NCI-H2081 treated with DMSO at 0.1 percent for 48 hours (cell line): ENCODE measurements at places on chromosomes 2 and 18.

GRCh38 chr18:74388227-74388626 is 68.9 kb downstream of the DIPK1C start:
- DNase-seq: no peak

DNA sequence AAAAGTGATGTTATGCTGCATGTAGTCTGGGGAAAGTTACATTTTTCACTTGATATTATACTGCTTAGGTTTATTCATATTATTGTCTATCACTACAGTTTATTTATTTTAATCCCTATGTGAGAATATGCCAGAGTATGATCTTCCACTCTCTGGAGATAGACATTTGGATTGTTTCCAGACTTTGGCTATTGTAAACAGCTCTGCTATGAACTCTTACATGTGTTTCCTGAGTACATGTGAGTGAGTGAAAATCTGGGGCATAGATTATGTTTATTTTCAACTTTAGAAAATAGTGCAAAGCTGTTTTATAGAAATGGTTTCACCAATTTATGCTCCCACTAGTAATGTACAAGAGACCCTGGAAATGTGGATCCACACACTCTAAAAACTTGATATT is 49.0 kb upstream of the EPAS1 start:
- no peak for DNase-seq

DNA sequence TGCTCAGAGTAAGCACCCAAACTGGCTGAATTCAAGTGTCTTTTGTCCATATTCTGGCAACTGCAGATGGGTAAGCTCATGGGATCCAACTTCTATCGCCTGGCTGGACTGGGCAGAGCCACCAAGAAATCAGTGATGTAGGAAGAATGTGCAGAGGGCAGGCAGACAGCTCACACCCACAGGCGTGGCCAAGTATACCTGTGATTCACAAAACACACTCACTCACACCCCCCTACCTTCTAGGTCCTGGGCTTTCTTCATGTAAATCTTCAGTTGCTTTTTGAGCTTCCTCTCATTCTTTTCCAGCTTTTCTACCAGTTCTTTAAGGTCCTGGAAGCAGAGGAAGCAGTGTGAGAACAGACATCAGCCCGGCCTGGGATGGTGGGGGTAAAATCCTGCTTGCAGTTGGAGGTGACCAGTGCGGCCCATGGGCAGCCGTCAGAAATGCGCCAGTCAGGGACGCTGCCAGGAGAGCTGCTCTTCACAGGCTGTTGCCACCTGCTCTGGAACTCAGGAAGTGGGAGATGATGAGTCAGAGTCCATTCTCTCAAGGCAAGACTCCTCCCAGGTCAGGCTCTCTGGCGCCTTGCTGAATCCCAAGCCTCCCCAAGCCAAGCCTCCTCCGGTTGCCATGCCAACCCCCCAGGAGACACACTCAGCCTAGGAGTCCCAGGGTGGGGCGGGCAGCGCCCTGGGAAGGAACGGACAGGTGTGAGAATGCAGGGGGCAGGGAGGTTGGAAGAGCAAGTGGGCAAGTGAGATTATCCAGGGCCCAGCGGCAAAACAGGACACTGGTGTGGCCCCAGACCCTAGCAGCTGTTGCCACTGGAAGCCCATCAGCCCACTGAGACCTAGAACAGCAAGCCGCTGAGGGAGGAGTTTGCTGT is 36.2 kb upstream of the ACAA2 start:
- DNase-seq: no peak

GRCh38 chr2:121456325-121456724 is 74.4 kb upstream of the RNU4ATAC start:
- DNase-seq: no peak

- no peak for DNase-seq
Measured at GRCh38 chr18:9612977-9613376, 1.4 kb downstream of the PPP4R1 start.

- DNase-seq: no peak
Measured at GRCh38 chr2:69208023-69208595, 178.9 kb downstream of the GFPT1 start.

DNA sequence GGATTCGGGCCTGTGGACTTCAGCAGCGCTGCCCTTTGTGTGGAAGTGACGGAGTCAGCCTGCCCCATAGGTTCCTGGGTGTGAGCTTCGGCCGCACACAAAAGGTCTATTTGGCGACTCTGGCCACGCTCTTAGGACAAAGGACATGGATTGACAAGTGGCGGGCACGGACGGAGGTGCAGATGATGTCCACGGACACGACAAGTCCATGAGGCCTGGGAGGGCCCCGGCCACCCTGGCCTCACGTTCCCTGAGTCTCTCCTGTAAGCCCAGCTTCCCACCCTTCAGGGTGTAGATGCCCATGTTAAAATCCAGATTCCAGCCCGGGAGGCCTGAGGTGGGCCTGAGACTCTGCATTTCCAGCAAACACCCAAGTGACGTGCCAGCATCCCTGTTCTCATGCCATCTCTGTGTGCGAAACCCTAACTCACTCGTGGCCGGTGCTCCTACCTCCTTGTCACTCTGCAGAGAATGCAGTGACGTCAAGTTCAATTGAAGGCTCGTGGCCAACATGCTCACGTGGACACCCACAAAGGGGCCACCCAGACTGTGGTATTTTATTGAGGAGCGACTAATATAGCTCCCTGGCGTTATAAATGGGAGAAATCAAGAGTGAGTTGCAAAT is 111.7 kb downstream of the RTP5 start:
- DNase-seq: no peak

GRCh38 chr2:72153924-72154323 is 6.3 kb upstream of the CYP26B1 start:
- DNase-seq: no peak

GRCh38 chr2:54728669-54729120 is 5.2 kb downstream of the EML6 start:
- DNase-seq: no peak

DNA sequence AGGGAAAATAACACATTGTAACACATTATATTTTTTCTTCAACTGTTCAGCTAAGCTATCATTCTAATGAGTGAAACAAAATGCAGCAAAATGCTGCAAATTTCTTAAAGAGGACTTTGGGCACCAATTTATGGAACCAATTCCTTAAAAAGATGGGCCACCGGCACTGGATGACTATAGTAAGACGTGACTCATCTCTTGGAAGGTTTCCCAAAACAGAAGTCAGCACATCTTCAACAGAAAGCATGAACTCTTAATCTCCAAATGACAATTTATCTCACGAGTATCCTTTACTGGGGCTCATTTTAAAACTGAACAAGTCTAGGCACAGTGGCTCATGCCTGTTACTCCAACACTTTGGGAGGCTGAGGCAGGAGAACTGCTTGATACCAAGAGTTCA is 213.4 kb downstream of the CDH20 start:
- DNase-seq: no peak

DNA sequence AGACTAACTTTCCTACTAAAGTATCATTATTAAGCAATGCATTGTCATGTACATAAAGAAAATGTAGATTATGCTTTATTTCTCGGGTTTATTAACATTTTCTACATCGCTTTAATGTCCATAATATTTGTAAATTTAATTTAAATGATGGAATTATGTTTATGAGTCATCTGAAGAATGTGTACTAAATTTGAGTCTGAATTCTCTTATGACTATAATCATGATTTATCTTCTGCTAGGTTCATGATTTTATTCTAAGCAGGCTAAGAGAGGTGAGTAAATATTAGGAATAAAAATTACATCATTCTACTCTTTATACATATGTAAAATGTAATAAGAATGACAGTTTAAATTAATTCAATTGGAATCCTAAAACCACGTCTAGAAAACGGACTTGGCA is 206.3 kb upstream of the NOL4 start:
- DNase-seq: no peak

- no peak for DNase-seq
Measured at GRCh38 chr18:34626404-34627136, 83.5 kb upstream of the DTNA start.

DNA sequence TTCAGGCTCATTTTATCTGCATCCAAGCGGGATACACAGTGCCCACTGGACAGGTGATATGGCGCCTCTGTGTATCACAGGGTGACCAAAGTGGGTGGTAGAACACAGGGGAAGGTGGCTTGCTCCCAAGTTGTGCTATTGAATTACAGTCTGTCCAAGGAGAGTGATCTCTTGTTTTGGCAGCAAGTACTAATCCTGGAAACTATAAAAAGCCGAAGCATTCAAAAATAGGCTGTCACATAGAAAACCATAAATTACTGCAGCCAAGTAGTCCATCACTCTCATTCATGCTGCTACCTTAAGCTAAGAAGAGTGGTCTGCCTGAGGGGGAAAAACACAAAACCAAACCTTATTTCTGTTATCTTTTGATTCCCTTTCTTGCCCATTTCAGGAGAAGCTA is 237.1 kb upstream of the POU3F3 start:
- no peak for DNase-seq

DNA sequence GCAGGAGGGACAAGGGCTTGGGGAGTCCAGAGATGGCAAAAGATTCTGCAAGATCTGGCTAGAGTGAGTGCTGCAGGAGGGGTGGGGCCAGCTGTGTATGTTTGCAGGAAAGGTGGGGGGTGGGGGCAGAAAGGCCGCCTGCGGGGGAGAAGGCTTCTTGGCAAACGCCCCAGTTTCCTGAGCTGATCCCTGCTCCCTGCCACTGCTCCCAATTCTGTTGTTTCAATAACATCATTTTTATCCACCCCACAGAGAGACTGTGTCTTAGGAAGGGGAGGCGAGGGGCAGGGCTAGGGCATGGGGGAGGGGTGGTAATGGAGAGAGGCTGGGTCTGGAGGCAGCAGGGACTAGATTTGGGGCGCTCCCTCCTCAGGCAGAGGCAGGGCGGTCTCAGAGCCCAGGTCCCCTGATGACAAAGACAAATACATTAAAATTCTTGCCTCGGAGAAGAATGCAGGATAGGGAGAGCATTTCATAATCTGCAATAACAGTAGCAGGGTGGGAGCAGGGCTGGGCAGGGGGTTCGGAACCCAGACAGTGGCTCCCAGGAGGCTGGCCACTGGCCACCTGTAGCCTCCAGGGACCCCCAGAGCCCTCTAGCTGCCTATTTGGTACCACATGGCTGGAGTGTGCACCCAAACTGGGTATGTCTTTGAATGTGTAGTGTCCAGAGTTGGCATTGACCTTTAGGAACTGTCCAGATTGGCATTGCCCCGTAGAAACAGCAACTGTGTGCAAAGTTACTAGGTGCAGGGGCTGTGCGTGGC is 2.1 kb upstream of the WNT6 start:
- no peak for DNase-seq

- no peak for DNase-seq
Measured at GRCh38 chr2:10238991-10239485, 63.7 kb upstream of the HPCAL1 start.

DNA sequence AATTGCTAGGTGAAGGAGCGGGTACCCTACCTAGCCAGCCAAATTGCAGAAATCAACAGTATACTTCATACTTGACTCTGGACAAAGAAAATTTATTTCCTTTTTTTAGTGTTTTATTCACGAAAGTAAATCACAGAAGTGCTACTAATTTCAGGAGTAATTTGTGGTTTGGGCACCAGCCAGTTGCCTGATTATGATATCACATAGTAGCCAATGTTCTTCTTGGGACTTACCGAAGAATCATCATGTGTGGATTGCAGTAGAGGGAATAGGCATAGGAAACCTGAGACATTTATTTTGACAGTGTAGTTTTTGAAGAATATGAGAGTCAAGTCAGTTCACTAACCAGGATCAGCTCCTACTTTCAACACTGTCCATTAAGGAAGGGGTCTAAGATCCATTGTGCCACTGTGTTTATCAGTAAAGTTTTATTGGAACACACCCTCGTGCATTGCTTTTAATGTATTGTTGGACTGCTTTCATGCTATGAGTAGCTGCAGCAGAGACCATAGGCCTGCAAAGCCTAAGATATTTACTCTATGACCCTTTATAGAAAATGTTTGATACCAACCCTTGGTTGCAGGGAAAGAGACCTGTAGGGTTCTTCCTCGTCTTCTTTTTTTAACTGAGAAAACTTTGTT is 32.1 kb downstream of the TNFRSF11A start:
- no peak for DNase-seq
